Stimulated activated CD4-positive, alpha-beta T cell treated with anti-CD3 and anti-CD28 coated beads, Interleukin-12 subunit alpha, Interleukin-12 subunit beta, amount 100 ng/mL, for 48 hours (primary cell): ENCODE measurements at places on chromosomes 16 and 17.

- DNase-seq: no peak
Observed at GRCh38 chr17:43468691-43469139, 15.1 kb upstream of the DHX8 start.

- DNase-seq: no peak
Observed at GRCh38 chr17:75086496-75087181, 1.1 kb upstream of the SLC16A5 start.

GRCh38 chr17:1916316-1916715, 86.5 kb downstream of the RPA1 start:
- no peak for DNase-seq

DNA sequence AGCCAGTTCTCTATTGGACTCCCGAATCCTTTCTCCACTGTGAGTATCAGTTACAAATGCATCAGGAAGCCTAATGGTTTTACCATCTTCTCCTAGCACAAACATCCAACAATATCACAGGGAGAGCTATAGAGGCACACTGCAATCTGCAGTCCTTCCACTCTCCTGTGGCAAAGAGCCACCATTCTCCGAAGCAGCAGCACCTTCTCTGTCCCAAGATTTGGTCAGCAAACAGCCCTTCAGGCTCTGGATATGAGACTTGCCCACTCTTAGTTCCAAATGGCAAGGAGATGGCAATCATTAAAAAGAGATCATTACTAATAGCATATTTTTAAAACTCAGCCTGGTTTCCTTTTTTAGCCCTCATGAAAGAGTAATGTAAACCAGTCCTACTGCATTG, 223.4 kb downstream of the HS3ST3A1 start:
- no peak for DNase-seq

- DNase-seq: no peak
Observed at GRCh38 chr17:50495217-50495823, 12.9 kb upstream of the MYCBPAP start.

- DNase-seq: peak; percentile 17
Observed at GRCh38 chr16:10181196-10182162, 749 bp downstream of the GRIN2A start.

DNA sequence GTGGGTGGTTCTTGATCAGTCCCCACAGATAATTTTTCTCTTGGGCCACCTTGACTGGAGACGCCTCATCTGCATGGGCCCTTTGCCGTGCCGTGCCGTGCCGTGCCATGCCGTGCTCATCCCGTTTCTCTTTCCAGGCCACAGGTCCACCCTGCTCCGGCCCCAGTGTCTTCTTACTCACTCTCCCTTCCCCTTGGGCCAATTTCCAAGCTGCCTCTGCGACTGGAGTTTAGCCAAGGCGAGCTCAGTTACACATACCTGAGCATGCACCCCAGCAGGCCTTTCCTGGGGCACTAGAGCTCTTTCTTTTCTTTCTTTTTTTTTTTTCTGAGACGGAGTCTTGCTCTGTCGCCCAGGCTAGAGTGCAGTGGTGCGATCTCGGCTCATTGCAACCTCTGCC, 40.5 kb upstream of the MGAT5B start:
- DNase-seq: no peak

DNA sequence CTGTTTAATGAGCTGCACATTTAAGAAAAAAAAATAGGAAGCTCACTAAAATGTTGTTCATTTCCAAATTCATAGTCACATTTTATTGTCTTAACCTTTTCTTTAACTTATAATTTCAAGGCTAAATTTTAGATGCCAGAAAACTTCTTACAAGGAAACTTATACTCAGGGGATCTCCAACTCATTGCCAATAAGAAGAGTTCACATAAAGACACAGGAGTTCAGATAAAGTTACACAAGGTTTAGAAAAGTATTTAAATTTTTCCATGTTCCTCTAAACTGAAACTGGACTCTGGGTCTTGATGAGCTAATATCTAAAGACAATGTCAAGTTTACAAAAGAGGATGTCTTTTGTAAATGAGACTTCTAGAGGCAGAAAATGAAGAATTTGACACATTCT, 190.7 kb upstream of the KCNJ16 start:
- DNase-seq: no peak
